Activated T-helper 2 cell treated with anti-CD3 and anti-CD28 coated beads, Interferon-gamma antibody, Interleukin-2, Interleukin-4, amounts not matched to agents 10 μg/mL and 5 μg/mL and 100 μg/mL, durations not matched to agents 14 hours and 24 hours and 36 hours (primary cell): ENCODE measurements at places on chromosomes 12 and 14. TPM values are rescaled to one million over a fixed set of nuclear protein-coding genes. Genes with fewer than 3 reads are reported as not detected.

The KSR2 gene
- total RNA-seq = 0.05 and 0.09 TPM in 2 replicates

The EIF2S3B gene
- 0.48 and 0.52 TPM in 2 replicates for total RNA-seq

The NAV3 gene
- not detected in 2 replicates for total RNA-seq

The P2RX2 gene
- not detected in 2 replicates for total RNA-seq

The OTX2 gene
- total RNA-seq = not detected in 2 replicates

The IFNG gene
- total RNA-seq = 46.0 and 46.3 TPM in 2 replicates

The LRP1 gene
- 1.8 and 2.1 TPM in 2 replicates for total RNA-seq

The TSPAN8 gene
- total RNA-seq = not detected in 2 replicates

The EXOC3L4 gene
- total RNA-seq = not detected in 2 replicates

The MYH6 gene
- total RNA-seq = 0.11 and 0.14 TPM in 2 replicates

The RFLNA gene
- not detected in 2 replicates for total RNA-seq

The KLHL33 gene
- total RNA-seq = 0.07 TPM in 1 of 2 replicates, not detected in the other

The TAS2R7 gene
- total RNA-seq = not detected in 2 replicates

The HAL gene
- 0.30 and 0.57 TPM in 2 replicates for total RNA-seq

The RAPGEF3 gene
- 1.8 and 2.7 TPM in 2 replicates for total RNA-seq

The LUM gene
- not detected in 2 replicates for total RNA-seq

The CCDC85C gene
- 7.1 and 7.3 TPM in 2 replicates for total RNA-seq

The PZP gene
- total RNA-seq = not detected in 2 replicates

The FOXG1 gene
- not detected in 2 replicates for total RNA-seq

The NANOG gene
- total RNA-seq = not detected in 2 replicates

The RNASE3 gene
- not detected in 2 replicates for total RNA-seq

The GALNT8 gene
- total RNA-seq = 1.2 and 1.4 TPM in 2 replicates

The FOXM1 gene
- 74.8 and 79.3 TPM in 2 replicates for total RNA-seq

The KRT6A gene
- total RNA-seq = not detected in 2 replicates
